Transverse colon (tissue), 4 donors: ENCODE measurements at places on chromosomes 2 and 18. TPM values are rescaled to one million over a fixed set of nuclear protein-coding genes. Genes with fewer than 3 reads are reported as not detected.

INHBB gene
- total RNA-seq = 0.41 TPM

NXPH2 gene
- total RNA-seq = not detected

ATOH8 gene
- 14.3 TPM for total RNA-seq

DNA sequence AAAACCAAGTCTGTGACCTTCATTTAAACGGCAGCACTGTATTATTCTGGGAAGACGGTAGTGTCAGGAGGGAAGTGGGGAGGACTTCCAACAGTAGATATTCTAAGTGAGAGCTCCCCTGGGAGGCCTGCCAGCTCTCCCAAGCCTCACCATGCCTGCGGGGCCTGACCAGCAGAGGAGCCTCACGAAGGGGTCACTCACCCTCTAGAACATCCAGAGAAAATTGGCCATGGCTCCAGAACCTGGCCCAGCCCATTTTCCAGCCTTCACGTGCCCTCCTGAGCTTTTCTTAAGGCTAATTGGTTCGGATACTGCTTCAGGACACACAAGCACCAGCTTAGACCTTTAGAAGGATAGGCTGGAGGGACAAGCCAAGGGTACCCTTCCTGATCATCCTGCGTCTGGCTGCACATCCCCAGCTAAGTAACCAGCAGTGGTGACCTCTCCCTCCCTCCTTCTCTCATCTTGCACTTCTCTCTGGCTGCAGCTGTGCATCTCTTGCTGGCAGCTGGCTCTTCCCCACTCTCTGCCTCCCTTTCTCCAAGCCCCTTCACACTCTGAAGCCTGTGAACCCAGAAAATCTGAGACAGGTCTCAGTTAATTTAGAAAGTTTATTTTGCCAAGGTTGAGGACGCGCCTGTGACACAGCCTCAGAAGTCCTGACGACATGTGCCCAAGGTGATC lies 120.1 kb upstream of the PKDCC start:
- DNase-seq = no peak

DNA sequence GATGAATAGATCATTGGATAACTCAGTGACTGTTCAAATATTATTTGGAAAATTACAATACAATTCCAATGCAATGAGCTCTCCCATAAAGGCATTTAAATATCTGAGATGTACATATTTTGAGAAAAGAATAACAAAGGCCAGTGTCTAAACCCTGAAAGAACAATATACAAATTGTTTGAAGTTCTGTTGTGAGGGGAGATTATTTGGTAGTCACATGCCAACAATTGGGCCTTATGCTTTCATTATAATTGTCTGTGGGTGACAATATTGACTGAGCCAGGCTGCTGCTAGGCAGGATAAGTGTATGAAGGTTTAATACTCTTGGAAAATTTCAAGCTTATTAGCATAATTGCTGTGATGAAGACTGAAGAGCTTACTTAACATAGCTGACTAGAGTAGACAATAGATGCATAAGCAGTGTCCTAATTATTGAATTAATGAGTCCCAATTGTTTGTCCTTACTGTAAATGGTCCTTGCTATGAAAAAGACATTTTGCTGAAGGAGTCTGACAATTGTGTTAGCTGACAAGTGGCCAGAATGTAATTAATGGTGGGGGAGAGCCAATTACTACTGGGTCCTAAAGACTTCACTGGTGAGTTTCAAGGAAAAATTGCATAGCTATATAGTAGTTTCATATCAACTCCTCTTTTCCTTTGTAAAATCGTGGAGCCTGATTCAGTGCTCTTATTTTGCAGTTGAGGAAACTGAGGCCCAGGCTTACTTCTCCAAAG lies 5.0 kb upstream of the SMAD2 start:
- no peak for DNase-seq

TLX2 gene
- not detected for total RNA-seq

GRCh38 chr2:44928483-44929158 lies 12.9 kb upstream of the SIX3 start:
- no peak for DNase-seq

- DNase-seq = no peak
Observed at GRCh38 chr2:42317945-42318344, 43.1 kb downstream of the COX7A2L start.

MGAT5 gene
- 23.6 TPM for total RNA-seq

- peak; percentile 36 for DNase-seq
Observed at GRCh38 chr2:176002688-176003210, 682 bp upstream of the LNPK start.

KRTCAP3 gene
- total RNA-seq = 18.0 TPM

DNA sequence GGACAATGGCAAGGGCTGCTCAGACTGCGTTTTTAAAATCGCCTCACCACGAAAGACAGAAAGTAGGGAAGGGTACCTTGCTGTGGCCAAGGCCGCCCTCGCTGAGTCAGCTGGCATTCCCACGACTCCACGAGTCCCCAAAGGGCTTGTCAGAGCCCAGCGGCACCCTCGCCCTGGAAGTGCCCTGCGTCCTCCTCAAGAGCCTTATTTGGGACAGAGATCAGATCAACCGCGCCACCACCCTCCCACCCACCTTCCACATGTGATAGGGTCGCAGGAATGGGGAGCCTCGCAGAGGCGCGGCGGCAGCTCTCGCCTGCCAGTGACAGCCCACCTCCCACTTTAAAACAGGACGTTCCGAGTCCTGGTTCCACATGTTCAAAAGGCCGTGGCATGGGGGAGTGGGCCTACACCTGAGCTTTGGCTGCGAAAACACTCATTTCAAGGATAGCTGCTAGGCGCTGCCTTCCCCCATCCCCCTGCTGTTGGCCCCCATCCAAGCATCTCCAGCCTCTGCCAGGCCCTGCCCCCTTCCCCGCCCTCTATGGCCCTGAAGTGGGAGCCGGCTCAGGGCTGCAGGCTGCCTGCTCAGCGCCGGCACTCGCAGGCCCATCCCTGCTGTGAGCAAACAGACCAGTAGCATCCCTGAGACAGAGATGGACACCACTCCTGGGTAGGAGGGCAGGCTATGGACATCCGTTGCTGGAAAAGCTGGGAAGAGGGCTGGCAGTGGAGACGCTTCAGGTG lies 38.1 kb upstream of the ARHGEF4 start:
- no peak for DNase-seq

GRCh38 chr2:168796583-168797285 lies 5.7 kb upstream of the NOSTRIN start:
- DNase-seq = no peak

DNA sequence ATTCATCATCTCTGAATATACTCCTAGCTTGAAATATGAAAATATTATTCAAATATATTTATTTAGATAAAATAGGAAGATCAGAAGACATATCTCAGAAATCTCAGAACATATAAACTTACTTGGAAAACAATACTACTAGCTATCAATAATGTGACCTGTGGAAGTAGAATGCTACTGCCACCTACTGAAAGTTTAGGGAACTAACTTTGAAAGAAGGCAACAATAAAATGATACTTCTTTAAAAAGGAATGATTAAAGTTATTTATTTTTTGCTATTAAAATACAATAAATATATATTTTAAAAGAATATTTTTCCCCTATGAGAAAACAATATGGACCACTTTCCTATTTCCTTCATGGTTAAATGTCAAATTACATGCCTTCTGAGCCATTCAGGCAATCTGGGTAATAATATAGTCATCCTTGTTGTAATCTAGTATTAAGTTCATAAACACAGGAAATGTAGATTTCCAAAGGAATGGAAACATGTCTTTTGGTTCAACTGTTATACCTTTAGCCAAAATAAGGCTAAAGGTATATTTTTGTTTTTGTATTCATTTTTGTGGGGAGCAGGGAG lies 26.0 kb downstream of the ACADL start:
- no peak for DNase-seq

RASGRP3 gene
- total RNA-seq = 4.8 TPM

C2orf15 gene
- total RNA-seq = 0.82 TPM

ITGA4 gene
- total RNA-seq = 30.8 TPM

- no peak for DNase-seq
Observed at GRCh38 chr2:28547906-28548600, 52.2 kb downstream of the PLB1 start.

SGPP2 gene
- total RNA-seq = 26.5 TPM

GRCh38 chr18:55781481-55781957 lies 193.5 kb upstream of the TCF4 start:
- peak; percentile 10 for DNase-seq

DNA sequence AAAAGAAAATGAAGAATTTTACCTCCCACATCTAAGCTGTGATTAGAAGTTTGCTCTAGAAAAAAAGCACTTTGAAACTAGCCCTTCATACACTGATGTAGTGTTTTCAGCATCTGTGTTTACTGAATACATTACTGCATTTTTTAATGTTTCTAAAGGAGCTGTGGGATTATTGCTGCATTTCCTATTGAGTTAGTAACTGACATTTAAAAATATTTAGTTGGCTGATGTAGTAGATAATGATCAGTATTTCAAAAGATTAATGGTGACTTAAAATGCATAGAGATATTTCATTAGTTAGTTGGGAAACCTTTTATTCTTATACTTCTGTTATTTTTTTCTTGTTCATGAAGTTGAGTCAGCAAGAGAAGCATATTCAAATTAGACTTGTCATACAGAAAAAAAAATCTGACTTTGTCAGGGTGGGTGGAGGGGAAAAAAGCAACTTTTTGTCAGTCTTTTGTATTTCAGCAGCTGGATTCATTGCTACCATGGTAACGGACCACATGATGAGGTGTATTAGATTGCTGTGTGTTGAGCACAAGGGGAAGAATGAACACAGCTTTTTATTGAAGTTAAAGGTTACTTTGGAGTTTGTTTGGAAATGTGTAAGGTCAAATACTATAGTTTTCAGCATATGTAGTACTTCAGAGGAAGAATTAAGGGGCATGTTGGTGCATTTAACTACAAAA lies at the start of gene DTNA:
Gene DTNA (plus strand): TSS at position 549 of the 692 bp plus-strand sequence. CDS start 45,679 bp downstream, outside the sequence.
- no peak for DNase-seq

GRCh38 chr2:216109962-216110614 lies 940 bp downstream of the XRCC5 start:
- DNase-seq = no peak

- DNase-seq = no peak
Observed at GRCh38 chr18:67862069-67862468, 345.5 kb upstream of the DSEL start.

DNA sequence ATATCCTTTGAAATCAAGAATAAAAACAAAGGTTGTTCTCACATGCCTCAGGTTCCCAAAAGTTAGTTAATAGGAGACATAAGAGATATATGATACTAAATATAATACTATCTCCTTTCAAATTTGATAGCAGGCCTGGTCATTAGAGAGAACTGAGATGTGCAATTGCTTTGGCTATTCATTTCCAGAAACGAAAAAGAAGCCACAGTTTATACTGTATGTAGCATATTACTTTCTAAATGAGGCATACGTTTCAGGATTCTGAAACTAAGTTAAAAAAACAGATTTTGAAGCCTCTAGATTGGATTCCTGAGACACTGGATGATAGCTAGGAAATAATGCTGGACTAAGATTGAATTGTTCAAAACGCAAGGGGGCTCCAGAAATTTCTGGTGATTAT lies 7.1 kb downstream of the PPP1R1C start:
- no peak for DNase-seq

- no peak for DNase-seq
Observed at GRCh38 chr2:10493075-10493633, 45.0 kb upstream of the ODC1 start.

DNA sequence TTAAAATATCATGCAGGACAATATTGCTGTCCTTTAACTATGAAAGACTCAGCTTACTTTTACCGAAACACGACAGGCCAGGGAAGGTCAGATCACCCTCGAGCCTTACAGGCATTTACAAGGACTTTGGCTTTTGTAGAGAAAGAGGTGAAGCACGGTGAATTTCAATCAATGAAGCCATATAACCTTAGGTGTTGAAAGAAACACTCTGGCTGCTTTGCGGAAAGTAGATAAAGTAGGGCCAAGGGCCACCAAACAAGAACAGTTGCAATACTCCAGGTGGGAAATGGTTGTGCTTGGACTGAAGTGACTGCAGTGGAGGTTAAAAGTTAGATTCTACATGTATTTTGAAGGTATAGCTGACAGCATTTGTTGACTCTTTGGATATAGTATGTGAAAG lies 80.5 kb downstream of the CERKL start:
- no peak for DNase-seq

ALKAL2 gene
- total RNA-seq = 2.5 TPM
